ENCODE measurements at places on chromosomes 3 and 15.

GRCh38 chr15:78307976-78308375, 8.6 kb upstream of the SKIC8 start:
- no peak for DNase-seq

GRCh38 chr15:82663186-82663600, 16.0 kb upstream of the CPEB1 start:
- peak; percentile 40 for DNase-seq

GRCh38 chr3:56939834-56940233, 120.6 kb upstream of the SPATA12 start:
- no peak for DNase-seq

DNA sequence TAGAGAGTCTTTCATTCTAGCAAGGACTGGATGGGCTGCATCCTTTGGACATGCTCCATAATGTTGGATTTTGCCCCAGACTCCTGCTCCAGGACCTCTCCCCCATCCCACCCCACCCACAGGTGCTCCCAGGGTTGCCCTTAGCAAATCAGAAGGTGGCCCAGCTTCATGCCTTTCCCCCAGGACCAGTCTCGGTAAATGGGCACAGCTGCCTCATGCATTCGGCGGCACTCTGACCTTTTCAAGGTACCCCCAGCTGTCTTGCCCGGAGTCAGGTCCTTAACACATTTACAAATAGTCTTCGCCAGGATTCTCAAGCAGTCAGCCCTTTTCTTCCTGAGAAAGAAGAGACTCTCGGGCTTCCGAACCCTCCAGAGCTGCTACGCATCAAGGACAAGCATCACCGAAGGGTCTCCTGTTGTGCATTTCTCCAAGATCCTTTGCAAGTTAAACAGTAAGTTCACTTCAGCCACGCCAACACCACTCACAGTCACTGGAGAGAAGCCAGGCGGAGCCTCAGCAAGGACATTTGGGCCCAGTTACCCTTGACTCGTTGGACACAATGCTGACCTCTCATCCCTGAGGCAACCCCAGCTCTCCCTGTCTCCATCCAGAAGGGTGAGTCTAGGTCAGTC, 287.8 kb downstream of the FAM43A start:
- no peak for DNase-seq

GRCh38 chr3:153626158-153626557, 464.1 kb downstream of the RAP2B start:
- DNase-seq, result no peak

GRCh38 chr15:85800478-85801123, 5.9 kb upstream of the KLHL25 start:
- DNase-seq, result peak; percentile 70

GRCh38 chr15:51739061-51739712, 1.7 kb upstream of the LYSMD2 start:
- DNase-seq, result no peak

DNA sequence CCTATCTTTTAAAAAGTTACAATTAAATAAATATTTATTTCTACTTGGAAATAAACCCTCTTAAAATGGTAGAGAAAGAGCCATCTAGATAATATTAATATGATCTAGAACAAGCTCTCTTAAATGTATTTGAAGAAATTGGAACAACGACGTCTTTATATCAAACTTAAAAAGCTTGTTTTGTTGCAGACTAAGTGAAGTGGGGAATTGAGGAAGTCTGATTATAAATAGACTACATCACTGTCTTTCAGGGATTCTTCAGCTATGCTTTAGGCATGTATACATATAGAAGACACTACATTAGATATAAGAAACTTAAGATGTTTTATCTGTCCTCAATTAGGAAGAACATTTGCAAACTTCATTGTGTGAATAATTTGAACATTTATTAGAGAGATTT, 1.8 kb downstream of the BCHE start:
- no peak for DNase-seq

DNA sequence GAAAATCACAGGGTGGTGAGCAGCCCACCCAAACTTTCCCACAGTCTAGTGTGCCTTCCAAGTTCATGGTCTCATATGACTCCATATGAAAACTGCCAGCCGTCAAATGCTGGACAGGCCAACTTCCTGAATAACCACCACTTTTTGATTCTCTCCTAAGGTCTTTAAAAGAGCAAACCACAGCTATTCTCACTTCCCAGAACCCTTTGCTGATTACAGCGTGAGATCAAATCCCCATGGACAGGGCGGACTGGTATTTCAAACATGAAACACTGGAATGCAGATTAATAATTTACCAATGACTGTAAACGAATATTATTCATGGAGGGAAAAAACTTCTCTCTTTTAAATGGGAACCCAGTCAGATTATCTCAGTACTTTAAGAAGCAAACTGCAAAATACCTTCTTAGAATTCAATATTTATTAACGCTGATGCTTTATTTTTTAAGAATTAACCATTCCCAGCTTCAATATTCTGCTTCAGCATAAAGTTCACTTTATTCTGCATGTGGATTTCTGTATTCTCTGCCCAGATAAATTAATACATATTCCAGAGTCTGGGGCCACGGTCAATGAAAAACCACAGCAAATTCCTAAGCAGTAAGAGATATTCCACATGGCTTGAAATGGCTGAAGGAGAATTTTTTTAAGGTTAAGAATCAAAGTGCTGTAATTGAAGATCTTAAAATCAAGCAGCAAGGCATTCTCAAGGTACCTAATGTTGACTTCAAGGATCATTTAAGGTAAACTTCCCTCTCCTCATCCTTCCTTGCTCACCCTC, 42.9 kb downstream of the MYO1E start:
- DNase-seq, result no peak

GRCh38 chr3:112353365-112353764, 20.4 kb downstream of the CD200 start:
- DNase-seq, result no peak

DNA sequence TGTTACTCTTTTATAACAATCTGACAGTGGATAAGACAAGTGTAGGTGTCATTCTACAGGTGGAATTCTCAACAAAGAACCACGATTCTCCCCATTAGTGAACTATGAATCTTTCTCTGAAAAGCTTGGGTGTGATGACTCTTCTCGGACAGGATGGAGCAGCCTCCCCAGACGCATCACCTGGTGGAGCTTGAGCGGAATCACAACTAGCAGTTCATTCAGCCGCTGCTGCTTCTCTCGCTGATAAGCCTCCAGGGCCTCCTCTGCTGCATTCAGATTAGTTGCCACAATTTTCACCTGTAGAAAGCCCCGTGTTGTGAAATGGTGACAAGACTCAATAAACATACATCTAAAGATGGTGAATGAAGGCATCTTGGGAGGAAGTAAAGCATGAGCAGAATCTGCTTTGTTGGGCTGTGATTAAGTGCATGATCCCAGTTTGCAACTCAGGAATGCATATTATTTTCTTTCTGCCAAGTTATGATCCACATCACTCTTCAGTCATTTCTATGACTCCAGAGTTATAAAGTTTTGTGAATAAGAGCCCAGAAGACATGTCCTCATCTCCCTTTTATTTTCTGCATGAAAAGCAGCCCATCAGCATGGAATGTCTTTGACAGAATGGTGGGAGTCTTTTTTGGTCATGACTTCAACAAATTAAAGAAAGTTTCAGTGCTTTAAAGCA, 93.6 kb downstream of the BOC start:
- DNase-seq, result no peak

DNA sequence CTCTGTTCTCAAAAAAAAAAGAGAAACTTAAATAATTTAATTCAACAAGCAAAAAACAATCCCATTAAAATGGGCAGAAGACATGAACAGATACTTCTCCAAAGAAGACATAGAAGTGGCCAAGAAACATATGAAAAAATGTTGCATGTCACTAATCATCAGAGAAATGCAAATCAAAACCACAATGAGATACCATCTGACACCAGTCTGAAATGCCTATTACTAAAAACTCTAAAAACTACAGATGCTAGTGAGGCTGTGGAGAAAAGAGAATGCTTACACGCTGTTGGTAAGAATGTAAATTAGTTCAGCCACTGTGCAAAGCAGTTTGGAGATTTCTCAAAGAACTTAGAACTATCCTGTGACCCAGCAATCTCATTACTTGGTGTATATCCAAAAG, 382.9 kb downstream of the OTOL1 start:
- no peak for DNase-seq

- DNase-seq, result no peak
Observed at GRCh38 chr15:38238311-38238710, 14.3 kb upstream of the SPRED1 start.

GRCh38 chr3:172209333-172210321, 170.2 kb downstream of the FNDC3B start:
- peak; percentile 66 for DNase-seq

DNA sequence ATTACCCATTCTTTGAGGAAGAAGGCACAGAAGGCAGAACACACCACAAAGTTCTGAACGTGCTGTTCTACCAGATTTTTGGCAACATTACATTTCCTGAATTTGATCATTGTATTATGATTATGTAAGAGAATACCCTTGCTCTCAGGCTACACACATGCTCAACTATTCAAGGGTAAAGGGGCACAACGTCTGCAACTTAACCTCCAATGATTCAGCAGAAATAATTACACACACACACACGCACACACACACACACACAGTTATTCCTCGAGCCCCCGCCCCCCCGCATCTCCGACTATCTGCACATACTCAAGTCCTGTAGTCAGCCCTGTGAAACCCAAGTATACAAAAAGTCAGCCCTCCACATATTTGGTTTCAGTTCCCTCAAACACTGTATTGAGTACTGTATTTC, 26.8 kb downstream of the RPN1 start:
- DNase-seq, result no peak

DNA sequence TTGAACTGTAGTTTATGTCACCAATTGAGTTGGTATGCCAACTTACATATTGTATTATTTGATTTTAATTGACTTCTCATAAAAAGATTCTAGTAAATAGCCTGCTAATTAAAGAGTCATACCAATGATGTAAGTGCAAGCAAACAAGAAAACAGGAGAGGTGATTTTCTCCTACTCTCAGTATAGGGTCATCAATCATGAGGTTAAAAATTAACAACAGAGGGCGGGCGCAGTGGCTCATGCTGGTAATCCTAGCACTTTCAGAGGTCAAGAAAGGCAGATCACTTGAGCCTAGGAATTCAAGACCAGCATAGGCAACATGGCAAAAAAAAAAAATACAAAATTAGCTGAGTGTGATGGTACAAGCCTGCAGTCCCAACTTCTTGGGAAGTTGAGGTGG, 108.7 kb downstream of the MYO9A start:
- DNase-seq, result no peak

- DNase-seq, result no peak
Observed at GRCh38 chr15:91018158-91018557, 4.2 kb downstream of the VPS33B start.

DNA sequence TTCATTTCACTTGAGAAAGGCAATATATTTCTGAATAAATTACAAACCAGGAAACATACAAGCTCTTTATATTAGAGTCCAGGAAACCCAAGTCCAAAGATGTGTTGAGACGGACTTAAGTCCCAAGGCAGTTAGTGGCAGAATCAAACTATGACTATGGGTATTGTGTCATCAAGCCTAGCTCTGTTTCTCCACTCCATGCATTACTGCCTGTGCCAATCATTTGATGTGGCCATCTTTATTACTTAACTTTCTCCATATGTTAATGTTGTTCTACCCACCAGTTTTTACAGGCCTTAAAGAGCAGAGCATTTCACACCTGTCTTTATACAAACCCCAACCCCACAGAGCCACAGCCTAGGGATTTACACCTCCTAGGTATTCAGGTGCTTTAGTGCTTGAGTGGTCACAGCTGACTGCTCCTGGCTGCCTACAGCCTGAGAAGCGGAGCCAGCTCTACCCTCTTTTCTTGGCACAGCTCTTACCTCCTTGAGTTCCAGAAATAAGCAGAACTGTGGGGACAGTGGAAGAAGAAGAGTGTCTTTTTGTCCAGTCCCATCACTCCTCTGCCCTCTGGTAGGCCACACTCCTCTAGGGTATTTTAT, 92.1 kb downstream of the DTWD1 start:
- DNase-seq, result no peak

- DNase-seq, result no peak
Observed at GRCh38 chr3:170768334-170768801, 101.6 kb downstream of the RPL22L1 start.

DNA sequence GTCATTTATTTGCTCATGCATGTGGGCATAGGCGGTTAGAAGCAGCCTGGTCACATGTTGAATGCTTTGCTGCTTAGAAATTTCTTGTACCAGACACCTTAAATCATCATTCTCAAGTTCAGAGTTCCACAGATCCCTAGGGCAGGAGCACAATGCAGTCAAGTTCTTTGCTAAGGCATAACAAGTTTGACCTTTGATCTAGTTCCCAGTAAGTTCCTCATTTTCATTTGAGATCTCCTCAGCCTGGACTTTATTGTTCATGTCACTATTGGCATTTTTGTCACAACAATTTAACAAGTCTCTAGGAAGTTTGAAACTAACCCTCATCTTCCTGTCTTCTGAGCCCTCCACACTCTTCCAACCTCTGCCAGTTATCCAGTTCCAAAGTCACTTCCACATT, 22.8 kb downstream of the HGD start:
- DNase-seq, result no peak

GRCh38 chr3:122014741-122015140, 7.3 kb downstream of the ILDR1 start:
- DNase-seq, result no peak

- DNase-seq, result no peak
Observed at GRCh38 chr3:50444213-50444612, 59.2 kb downstream of the CACNA2D2 start.

GRCh38 chr15:42171122-42171521, 14.7 kb upstream of the PLA2G4F start:
- no peak for DNase-seq

- DNase-seq, result no peak
Observed at GRCh38 chr3:12839156-12839946, 2.0 kb downstream of the RPL32 start.

DNA sequence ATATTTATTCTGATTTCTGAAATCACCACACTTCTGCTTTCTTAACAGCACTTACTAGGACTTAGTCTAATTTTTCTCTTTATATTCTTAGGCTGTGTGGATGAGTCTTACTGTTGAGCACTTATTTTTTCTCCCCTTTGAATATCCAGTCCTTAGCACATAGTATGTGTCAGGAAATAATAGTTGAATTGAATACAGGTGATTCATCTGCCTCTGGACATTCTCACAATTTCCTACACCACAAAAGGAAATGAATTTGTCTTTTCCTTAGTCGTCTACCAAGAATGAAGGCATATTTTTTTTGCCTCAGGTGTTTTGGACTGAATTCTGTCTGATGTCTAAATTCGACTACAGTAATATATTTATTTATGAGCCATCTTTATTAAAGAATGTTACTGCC, 204.2 kb downstream of the GHSR start:
- no peak for DNase-seq

DNA sequence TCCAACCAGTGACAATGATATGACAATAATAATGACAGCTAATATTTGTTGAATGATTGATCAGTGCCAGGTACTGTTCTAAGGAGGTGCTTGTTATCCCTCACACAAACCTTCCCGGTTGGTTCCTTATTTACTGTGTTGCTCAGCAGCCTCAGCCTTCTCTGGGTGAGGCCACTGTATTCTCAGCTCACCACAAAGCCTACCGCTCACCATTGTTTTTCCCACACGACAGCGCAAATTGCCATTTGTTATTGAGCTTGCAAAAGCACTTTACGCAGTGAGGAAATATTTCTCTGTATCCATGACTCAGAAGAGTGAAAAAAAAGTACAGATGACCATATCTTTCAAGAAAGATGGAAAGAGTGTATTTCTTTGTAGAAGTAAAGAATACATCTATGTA, 49.5 kb upstream of the PDZRN3 start:
- DNase-seq, result no peak

- DNase-seq, result no peak
Observed at GRCh38 chr3:4551794-4552442, 58.8 kb downstream of the ITPR1 start.
